ENCODE measurements at places on chromosomes 12 and 14.

DNA sequence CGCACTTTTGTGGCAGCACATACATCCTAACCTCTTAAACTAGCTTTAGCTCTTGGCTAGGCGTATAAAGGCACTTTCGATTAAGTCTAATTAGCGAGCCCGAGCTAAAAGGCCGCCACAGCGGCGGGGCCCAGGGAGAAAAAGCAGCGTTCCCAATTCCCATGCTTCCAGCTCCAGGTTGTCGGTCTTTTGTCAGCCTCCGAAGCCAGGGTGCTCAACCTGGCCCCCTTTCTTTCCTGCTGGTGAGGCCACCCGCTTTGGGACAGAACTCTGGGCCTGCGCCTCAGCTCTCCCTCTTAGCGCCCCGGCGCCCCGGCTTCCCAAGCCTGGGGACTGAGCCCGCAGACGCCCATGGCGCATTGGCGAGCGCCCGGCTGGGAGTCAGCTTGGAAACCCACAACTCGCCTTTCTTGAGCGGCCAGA lies 33.3 kb upstream of the TBX5 start:
- no peak for DNase-seq

DNA sequence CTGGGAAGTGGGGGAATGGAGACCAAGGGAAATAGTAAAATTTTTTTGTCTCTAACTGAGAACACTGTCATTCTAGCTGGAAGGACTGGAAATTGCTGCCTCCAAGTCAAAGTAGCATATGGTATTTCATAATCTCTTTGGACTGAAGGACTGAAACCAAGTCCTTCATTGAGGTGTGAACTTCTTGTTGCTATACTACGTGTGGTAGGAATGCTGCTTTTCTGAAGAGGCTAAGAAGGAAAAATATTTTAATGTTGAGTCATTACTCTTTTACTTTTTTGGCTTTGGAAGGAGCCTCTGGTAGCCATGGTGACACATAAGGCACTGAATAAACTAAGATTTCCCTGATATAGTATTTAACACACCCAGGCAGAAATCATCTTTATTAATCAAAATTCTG lies 465.4 kb downstream of the NPAS3 start:
- DNase-seq: no peak

- DNase-seq: no peak
These were observed 4.1 kb downstream of the C12orf75 start for GRCh38 chr12:105334582-105334981.

DNA sequence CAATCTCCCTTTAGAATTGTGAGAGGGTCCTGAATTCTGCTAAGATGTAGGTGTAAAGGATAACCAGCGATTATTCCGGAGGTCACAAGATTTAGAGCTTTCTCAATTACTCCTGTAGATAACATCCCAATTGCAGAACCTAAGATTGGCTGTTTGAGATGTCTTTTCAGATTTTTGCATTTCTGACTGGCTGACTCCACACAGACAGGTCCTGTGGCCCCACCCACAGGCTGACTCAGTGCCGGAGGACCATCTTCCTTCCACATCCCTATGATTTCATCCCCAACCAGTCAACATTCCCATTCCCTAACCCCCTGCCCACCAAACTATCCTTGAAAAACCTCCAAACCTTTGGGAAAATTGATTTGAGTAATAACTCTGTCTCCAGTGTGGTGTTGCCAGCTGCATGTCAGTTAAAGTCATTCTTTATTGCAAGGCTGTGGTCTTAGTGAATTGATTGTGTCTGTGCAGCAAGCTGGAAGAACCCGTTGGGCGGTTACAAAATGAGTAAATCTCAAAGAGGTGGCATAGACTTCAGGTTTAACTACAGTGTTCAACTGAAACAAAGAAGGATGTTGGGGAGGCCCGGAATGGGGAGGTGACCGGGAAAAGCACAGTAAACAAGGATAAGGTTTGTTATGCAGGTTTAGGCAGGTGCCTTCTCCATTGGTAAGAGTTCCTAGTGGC lies 10.6 kb downstream of the FNTB start:
- DNase-seq: no peak

DNA sequence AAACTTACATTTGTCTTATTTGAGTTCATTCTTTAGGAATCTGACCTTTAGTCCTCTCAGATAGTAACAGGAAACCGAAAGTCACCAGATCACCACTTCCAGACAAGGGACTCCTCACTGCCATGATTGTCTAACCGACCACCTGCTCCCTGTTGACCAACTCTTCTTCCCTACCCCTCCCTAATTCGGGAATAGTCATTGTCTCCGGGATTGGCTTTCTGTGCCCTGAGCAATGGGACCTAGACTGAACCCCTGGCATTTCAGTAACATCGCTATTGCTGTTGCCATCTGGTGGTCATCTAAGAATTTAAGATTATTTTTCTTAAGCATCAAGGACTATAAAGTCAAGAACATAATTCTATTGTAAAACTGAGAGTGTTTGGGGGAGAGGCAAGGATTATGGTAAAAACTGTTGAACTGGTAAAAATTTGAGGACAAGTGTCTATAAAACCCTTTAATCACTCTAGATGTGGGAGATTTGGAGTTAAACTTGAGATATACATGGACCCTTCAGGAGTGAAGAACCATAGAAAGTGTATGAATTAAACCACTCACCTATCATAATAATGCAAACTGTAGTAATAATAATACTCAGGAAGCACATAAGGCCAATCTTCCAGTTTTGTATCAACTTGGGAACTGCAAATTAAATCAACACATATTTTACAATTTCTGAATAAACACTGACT lies 6.3 kb downstream of the CLEC2A start:
- no peak for DNase-seq

- DNase-seq: no peak
These were observed 105.2 kb upstream of the RPH3A start for GRCh38 chr12:112686373-112686772.

GRCh38 chr12:98228683-98229539 lies 286.5 kb upstream of the TMPO start:
- DNase-seq: no peak

DNA sequence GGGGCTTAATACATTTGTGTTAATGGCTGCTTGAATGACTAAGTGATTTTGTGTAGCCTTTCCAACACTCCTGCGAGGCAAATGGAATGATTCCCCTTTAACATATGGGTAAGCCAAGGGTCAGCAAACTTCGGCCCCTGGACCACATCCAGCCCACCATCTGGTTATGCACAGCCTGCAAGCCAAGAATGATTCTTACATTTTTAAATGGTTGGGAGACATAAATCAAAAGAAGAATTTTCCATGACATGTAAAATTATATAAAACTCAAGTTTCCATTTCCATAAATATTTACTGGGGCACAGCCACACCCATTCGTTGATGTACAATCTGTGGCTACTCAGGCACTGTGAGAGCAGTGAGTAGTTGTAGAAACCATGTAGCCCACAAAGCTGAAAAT lies 9.0 kb downstream of the SLC8B1 start:
- DNase-seq: no peak

All from stimulated activated CD4-positive, alpha-beta T cell treated with anti-CD3 and anti-CD28 coated beads, Interleukin-1b, Interleukin-23, amount 100 ng/mL, for 48 hours (primary cell).